ENCODE measurements at places on chromosomes 11 and 22.

GRCh38 chr11:119378851-119379465 lies 2.5 kb downstream of the USP2 start:
- DNase-seq = no peak

GRCh38 chr11:9313648-9314290 lies 624 bp downstream of the TMEM41B start:
- DNase-seq = no peak

GRCh38 chr11:88175569-88176075 lies 379 bp upstream of the RAB38 start:
- no peak for DNase-seq

DNA sequence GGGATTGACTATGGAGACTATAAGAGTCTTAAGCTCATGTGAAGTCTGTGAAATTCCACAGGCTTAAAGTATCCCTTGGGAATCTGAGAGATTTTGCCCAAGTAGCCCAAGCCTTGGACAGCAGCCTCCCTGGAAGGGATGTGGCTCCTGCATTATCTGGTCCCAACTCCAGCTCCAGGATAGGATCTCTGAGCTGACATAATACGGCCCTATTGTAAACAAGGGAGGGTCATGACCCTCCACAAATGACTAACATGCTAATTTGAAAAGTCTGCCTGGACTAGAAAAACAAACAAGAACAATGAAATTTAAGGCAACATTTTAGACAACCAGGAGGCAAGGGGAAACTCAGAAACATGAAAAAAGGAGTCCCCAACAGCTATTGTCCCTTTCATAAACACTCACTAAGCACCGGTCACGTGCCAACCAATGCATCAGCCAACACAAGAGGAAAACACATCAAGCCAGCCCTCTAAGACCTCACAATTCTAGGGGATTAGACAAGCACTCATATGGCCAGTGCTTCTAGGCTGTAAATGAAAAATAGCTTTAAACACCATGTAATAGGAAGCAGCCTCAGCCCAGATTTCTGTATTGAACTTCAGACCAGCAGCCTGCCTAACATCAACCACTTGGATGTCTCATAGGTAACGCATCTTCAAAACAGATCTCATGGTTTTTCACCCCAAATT lies 101.2 kb upstream of the TIMP3 start:
- DNase-seq = no peak

DNA sequence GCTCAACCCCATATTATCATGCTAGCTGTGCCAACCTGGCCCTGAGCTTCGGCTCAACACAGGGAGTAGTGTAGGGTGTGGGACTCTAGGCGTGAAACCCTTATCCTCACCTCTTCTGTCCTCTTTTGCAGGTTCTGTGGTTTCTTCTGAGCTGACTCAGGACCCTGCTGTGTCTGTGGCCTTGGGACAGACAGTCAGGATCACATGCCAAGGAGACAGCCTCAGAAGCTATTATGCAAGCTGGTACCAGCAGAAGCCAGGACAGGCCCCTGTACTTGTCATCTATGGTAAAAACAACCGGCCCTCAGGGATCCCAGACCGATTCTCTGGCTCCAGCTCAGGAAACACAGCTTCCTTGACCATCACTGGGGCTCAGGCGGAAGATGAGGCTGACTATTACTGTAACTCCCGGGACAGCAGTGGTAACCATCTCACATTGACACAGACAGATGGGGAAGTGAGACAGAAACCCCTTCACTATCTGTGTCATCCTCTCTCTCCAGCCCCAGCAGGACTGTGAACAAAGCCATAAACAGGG lies 76.4 kb downstream of the GGTLC2 start:
- no peak for DNase-seq

DNA sequence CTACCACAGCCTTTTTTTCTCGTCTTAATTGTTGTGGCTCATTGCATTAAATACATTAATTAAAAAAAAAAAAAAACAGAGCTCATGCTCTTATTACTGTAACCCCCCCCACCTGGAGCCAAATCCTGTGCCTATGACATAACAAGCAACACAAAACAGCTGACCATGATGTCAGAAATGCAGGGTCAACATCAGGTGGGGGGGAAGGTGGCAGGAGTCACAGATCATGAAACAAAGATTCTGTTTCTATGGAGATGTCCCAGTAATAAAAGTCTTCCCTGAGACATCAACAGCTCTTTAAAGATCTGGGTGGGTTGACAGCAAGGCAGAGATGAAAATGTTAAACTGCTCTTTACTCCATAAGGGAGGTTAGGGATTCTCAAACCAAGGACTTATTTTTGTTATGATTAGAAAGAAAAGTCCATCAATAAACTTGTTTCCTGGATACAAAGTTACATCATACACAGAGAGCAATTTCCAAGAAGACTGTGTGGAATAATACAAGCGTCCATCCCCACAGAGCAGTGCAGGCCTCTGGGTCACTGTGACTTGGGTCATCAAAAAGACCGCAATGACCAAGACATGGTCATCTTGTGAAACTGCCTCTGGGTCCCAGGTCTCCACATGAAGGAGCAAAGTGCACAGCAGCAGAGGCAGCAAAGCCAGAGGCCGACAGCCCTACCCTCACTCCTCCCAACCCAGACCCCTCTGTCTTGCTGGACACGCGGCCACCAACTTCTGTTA lies 42.7 kb upstream of the CYP2D6 start:
- no peak for DNase-seq

GRCh38 chr11:15035283-15035682 lies 38.1 kb upstream of the CALCB start:
- DNase-seq = no peak

GRCh38 chr11:45412051-45412471 lies 125.9 kb upstream of the SYT13 start:
- no peak for DNase-seq

DNA sequence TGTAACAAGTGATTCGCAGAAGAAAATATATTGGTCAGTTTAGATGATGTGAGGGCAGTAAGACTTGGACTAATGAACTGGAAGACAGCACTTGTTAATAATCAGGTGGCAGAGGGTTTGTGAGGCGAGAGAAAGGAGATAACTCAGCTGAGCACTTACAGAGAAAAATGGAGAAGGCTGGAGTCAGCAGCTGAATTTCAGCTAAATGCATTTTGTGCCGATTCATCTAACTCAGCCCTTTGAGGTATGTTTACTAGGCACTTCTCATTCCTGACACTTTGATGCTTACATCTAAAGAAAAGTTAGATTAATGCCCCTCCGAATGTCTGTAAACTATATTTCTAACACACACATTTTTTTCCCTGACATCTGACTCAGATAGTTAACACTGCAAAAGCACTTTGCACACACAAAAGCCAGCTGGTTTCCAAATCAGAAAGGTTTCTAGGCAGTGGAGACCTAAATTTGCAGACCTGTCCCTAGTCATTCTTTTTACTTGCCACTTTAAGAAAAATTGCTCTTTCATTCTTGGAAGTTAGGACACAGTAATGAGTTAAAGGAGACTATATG lies 859.5 kb upstream of the CCDC90B start:
- DNase-seq = no peak

Data from esophagus squamous epithelium (tissue), 5 donors.